ENCODE measurements at places on chromosomes 6 and 20.

- no peak for DNase-seq
Measured at GRCh38 chr6:163707387-163708355, 293.2 kb downstream of the QKI start.

DNA sequence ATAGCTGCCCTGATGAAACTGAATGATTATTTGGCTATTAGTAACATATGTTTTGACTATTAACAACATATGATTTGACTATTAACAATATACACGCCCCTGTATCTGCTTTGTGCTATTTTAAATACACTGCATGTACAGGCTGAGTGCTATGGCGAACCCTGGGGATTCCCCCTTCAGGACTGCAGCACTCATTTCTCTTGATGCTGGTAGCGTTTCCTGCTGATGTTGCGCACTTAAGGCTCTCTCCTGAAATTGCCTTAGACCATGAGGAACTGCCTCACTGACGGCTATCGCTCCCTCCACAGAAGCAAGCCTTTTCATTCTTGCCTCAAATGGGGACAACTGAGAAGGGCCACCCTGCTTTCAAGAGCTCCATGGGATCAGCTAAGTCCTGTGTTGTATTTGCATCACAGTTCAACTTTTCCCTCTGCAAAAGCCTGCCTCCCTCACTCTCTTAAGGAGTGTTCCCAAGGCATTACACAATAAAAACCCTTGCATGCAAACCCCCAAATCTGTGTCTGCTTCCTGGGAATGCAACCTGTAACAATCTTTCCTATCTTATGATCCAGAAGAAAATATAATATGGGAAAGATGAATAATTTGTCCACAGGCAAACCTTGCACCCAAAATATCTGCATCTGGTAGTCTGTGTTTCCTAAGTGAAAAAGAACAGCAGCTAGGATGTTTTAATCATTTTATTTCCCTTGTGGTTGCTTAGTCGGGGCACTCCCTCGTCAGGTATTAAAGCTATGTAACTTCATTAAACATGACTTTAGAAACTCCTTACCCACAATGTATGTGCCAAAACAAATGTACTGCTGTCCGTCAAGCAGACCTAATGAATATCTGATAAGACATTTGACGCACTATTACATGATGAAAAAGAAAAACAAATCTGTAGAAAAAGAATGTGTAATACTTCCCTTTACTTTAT, 456.4 kb downstream of the COL12A1 start:
- DNase-seq = no peak

DNA sequence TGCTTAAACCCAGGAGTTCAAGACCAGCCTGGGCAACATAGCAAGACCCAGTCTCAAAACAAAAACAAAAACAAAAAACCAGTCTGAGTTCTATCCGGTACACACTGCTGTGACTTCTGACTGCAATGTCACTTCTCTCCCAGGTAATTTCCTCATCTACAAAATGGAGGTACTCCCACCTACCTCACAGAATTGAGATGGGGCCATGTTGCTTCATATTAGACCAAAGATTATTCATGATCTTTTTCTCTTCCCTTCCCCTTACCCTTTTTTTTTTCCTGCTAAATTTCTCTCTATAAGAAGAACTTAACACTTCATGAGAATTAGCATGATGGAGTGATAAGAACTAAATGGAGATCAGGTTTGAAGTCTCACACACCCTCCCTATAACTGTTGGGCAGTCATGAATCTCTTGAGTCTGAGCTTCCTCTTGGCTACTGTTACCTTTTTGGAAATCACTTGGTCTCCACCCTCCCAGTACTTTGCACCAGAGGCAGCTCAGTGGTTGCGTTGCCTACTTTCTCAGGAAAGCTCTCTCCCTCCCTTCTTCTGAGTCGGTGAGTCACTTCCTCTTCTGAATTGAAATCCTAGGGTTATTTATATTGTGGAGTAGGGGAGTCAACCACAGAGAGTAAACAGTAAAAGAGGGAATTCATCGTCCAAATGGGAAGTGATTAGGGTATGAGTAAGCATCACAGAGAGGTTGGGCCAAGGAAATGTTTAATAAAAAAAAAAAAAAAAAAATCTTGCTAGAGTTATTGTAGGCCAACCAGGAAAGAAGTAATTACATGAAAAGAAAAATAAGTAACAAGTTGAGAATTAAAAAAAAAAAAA, 59.9 kb upstream of the MAP7 start:
- DNase-seq = no peak

GRCh38 chr20:60006261-60006660, 48.0 kb downstream of the CDH26 start:
- DNase-seq = no peak

DNA sequence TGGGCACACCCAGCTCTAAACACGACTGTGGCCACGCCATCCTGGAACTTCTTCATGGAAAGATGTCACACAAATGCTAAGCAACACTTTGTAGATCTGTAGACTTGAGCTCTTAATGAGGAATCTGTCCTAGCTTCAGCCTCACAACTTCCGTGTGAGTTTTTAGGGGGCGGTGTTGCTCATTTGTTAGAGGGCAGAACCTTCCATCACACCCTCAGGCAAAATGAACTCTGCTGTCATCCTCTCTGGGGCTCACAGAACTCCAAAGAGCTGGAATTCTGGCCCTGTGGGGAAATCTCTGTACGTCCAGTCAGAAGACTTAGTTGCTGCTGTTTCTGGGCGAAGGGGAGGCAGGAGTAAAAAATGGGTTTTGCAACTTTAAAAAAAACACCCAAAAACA, 49.8 kb downstream of the NRN1 start:
- DNase-seq = no peak

- no peak for DNase-seq
Measured at GRCh38 chr20:45339799-45340198, 8.4 kb downstream of the SDC4 start.

- no peak for DNase-seq
Measured at GRCh38 chr20:38298768-38299288, 5.1 kb upstream of the BPI start.

- no peak for DNase-seq
Measured at GRCh38 chr6:155066921-155067680, 72.0 kb downstream of the TIAM2 start.

DNA sequence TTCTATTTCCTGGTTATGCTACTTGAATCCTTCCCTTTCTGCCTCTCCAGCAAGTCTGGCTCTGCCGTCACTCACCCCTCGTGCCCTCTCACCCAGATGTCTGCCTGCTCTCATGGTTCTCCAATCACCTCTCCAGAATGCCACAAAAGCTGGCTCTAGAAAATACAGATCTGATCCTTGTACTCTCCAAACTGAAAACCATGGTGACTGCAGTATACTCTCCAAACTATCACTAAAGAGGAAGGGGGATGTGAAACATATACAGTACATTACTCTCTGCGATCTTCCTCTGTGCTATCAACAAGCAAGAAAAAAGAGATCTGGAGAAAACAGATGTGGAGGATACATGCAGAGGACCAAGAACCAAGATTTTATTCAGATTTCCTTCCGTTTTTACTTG, 91.1 kb downstream of the ATXN1 start:
- no peak for DNase-seq

- no peak for DNase-seq
Measured at GRCh38 chr6:151101161-151101815, 138.5 kb upstream of the AKAP12 start.

- no peak for DNase-seq
Measured at GRCh38 chr6:159805440-159806020, 5.5 kb downstream of the PNLDC1 start.

- DNase-seq = no peak
Measured at GRCh38 chr6:28696167-28696566, 170.5 kb downstream of the GPX5 start.

DNA sequence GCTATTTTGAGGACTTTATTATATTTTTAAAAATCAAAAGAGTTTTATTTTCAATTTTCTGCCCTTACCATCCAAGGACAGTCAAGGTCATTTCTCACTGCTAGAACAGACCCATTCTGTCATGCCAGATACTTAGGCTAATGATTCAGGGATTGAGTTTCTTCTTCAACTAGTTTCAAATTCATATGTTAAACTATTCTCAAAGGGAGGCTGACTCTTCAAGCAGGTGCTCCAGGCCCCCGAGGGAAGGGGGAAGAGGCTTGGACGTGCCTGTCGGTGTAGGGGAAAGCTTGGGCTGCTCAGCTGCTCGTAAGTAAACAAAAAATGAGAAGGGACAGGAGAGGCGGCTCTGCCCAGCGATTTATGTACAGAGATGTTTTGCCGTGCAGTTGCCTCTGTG, 69.4 kb upstream of the MYLIP start:
- no peak for DNase-seq

DNA sequence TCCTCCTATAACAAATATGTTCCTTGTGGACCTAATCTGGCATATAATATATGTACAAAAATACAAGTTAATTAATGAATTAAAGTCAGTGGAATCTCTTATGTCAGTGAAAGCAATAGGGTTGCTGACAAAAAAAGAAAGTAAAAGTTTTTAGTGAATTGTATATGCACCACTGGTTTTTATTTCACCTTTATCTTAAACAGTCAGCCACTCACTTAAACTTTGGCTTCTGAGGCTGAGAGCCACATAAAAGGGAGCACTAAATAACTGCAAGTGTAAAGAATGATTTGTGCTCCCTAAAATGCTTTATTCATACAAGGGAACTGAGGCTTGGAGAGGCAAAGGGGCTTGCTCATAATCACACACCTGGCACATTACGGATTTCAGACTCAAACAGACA, 9.9 kb upstream of the F13A1 start:
- no peak for DNase-seq

- DNase-seq = no peak
Measured at GRCh38 chr6:99940582-99940981, 53.4 kb downstream of the MCHR2 start.

Measured in chondrocyte (in vitro differentiated cells).